ENCODE measurements at places on chromosomes 3 and 15.
A peak's percentile ranks its signal among the peaks of the same experiment; 100 is the strongest.

DNA sequence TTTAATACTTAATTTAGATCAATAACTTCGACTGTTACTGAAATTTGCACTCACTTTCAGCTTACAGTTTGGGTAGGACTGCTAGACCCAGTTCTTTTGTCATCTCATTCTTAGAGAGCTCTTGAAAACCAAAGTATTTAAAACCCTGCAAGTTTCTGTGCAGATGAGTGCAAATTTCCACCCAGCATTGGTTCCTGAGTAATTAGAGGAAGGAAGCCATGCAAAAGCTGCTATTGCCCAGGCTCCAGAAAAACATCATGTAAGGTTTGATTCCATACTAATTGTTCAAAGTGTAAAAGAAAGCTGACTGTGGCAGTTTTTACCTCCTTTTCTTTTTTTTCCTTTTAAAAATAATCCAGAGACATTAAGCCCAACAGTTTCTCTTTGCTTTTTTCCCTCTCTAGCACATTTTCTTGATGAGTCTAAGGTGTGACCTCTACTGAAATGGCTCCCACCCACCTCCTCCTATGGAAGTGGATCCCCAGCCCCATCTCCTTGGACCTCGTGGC, 30.3 kb downstream of the ABHD2 start:
- peaks cover 3% of the 10 kb centered on the region for H3K36me3 ChIP-seq
- peaks cover 96% of the 10 kb centered on the region for H3K4me1 ChIP-seq
- DNase-seq = no peak
- peak overlapping the region; percentile 90 for H3K27ac ChIP-seq
- no peak overlapping the region for H3K4me3 ChIP-seq
- H3K27me3 ChIP-seq = no peaks in the 10 kb centered on the region

DNA sequence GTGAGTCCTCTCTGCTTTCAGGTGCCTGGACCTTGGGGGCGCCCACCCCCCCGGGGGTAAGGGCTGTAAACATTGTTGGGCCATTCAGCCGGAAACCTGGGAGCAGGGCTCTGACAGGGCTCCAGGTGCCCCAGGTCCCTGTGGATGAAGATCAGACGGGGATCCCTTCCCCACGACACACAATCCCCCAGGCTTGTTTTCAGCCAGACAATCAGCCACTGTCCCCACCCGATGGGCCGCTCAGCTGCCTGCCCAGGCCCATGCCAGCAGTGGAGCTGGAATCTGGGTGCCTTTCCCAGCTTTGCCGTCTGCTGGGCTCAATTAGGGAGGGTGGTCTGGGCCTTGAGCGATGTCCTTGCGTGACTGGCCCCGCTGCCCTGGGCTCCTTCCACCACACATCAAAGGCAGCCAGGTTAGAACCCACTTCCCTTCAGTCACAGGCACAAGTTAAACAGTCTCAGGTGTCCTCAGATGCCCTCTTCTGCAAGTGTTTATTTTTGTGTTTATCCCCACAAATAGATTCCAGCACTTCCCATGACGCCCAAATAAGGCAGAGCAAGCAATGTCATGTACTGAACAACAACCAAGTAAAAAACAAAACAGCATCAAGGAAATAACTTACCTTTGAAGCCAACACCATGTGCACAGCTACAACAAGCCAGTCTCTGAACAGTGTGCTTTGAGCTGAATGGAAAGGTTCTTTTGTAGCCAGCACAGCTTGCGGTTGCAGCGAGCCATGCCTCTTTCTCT, 77.0 kb upstream of the ALDH1A3 start:
- no peak overlapping the region for H3K27ac ChIP-seq
- no peaks in the 10 kb centered on the region for H3K4me1 ChIP-seq
- H3K36me3 ChIP-seq = no peaks in the 10 kb centered on the region

- no peaks in the 10 kb centered on the region for H3K27me3 ChIP-seq
- H3K4me1 ChIP-seq = peaks cover 78% of the 10 kb centered on the region
- DNase-seq = no peak
These were observed 2.0 kb downstream of the FAM43A start for GRCh38 chr3:194687638-194688199.

- no peaks in the 10 kb centered on the region for H3K27me3 ChIP-seq
- H3K27ac ChIP-seq = no peak overlapping the region
- peaks cover 10% of the 10 kb centered on the region for H3K4me1 ChIP-seq
- peaks cover 3% of the 10 kb centered on the region for H3K36me3 ChIP-seq
These were observed 48.3 kb downstream of the SLC6A20 start for GRCh38 chr3:45748068-45748467.

- no peaks in the 10 kb centered on the region for H3K36me3 ChIP-seq
- H3K27ac ChIP-seq = no peak overlapping the region
- no peak for DNase-seq
- no peak overlapping the region for H3K4me3 ChIP-seq
- no peaks in the 10 kb centered on the region for H3K27me3 ChIP-seq
- peaks cover 19% of the 10 kb centered on the region for H3K4me1 ChIP-seq
These were observed 30.2 kb downstream of the NCK1 start for GRCh38 chr3:136891934-136892855.

DNA sequence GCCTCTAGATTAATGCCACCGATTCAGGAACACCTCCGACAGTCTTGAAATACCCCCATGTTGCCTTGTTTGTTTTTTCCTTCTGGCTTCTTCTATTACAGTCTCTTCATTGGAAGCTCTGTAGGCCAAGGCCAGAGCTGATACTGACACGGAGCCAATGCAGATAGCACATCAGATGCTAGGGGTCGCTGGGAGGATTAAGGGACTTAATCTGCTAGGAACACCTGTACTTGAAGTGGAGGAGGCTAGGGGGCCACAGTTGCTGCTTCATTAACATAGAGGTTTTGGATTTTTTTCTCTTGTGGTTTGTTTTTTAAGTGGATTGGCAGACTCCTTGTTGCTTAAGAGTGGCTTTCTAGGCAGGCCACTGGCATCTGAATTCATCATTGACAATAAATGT, 49.6 kb downstream of the PARP14 start:
- no peak overlapping the region for H3K27ac ChIP-seq
- no peak for DNase-seq
- no peak overlapping the region for H3K4me3 ChIP-seq
- H3K36me3 ChIP-seq = no peaks in the 10 kb centered on the region

DNA sequence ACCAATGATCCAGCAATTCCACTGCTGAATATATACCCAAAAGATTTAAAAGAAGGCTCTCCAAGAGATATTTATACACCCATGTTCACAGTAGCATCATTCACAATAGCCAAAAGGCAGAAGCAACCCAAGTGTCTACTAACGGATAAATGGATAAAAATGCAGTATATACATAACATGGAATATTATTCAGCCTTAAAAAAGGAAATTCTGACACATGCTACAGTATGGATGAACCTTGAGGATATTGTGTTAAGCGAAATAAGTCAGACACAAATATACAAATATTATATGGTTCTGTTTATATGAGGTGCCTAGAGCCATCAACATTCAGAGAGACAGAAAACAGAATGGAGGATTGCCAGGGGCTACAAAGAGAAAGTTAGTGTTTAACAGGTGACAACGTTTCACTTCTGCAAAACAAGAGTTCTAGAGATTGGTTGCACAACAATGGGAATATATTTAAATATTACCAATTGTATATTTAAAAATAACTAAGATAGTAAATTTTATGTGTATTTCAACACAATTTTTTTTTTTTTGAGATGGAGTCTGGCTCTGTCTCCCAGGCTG, 69.4 kb downstream of the STAG1 start:
- H3K4me3 ChIP-seq = no peak overlapping the region
- no peaks in the 10 kb centered on the region for H3K27me3 ChIP-seq
- no peak for DNase-seq
- H3K4me1 ChIP-seq = peaks cover 15% of the 10 kb centered on the region

DNA sequence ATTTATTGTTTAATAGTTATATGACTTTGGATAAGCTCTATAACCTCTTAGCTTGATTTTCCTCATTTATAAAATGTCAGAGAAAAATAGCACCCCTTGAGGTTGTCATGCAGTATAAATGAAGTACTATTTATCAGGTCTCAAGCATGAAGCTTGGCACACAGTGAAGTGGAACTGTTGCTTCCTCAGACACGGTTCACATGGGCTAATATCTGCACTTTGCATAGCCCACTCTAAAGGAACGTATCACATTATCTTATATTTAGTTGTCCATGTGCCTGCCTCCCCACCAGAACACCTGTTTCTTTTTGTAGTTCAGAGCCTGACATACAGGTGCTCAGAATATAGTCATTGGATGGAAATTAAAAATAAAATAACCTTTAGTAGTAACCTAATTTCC, 273.7 kb downstream of the SOX2 start:
- no peaks in the 10 kb centered on the region for H3K4me1 ChIP-seq
- no peaks in the 10 kb centered on the region for H3K36me3 ChIP-seq
- H3K27me3 ChIP-seq = no peaks in the 10 kb centered on the region

DNA sequence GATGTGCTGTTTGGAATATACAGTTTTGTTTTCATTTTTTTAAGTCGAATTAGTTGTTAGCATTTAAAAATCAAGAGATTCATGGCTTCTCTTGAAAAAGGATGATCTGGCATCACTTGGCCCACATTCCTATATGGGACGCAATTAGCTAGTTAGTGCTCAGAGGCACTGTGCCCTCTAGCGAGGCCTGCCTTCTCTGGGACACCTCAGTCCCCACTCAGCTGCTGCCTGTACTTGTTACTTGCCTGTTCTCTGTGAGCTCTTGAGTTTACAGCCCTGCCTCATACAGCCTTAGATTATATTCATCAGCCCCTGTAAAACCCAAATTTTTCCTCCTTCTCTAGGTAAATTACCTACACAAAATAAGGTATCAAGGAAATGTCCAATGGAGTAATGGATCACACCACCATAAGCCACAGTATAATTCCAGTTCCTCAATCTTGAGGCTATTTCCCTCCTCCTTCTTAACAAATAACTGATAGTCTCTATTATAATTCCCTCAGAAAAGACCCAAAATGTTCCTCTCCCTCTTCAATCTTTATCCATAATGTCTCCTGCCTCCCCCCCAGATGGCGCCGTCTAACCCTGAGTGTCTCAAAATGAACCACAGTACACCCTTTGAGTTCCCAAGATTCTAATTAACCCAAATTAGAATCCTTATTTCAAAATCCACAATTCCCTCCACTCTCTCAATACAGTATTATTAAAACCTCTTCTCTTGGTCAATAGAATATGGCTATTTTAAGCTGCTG, 2.7 kb downstream of the ZMAT3 start:
- peak overlapping the region; percentile 82 for H3K4me3 ChIP-seq
- peaks cover 17% of the 10 kb centered on the region for H3K36me3 ChIP-seq
- H3K27ac ChIP-seq = peak overlapping the region; percentile 67
- no peaks in the 10 kb centered on the region for H3K27me3 ChIP-seq

GRCh38 chr3:173538410-173538809, 140.9 kb downstream of the NLGN1 start:
- H3K36me3 ChIP-seq = no peaks in the 10 kb centered on the region
- no peaks in the 10 kb centered on the region for H3K27me3 ChIP-seq
- no peak overlapping the region for H3K4me3 ChIP-seq
- no peak for DNase-seq
- H3K27ac ChIP-seq = no peak overlapping the region

- no peaks in the 10 kb centered on the region for H3K27me3 ChIP-seq
- H3K4me1 ChIP-seq = no peaks in the 10 kb centered on the region
- DNase-seq = no peak
- H3K27ac ChIP-seq = no peak overlapping the region
These were observed 83.8 kb upstream of the ROPN1 start for GRCh38 chr3:124075753-124076152.

GRCh38 chr3:178545337-178545736, 9.1 kb downstream of the KCNMB2 start:
- no peak overlapping the region for H3K4me3 ChIP-seq
- no peak overlapping the region for H3K27ac ChIP-seq
- no peaks in the 10 kb centered on the region for H3K36me3 ChIP-seq
- no peaks in the 10 kb centered on the region for H3K27me3 ChIP-seq

GRCh38 chr3:59813148-59813538, 763.3 kb upstream of the CFAP20DC start:
- DNase-seq = no peak
- peaks cover 10% of the 10 kb centered on the region for H3K4me1 ChIP-seq
- no peaks in the 10 kb centered on the region for H3K36me3 ChIP-seq

- H3K36me3 ChIP-seq = peaks cover 2% of the 10 kb centered on the region
- H3K27ac ChIP-seq = no peak overlapping the region
- no peak overlapping the region for H3K4me3 ChIP-seq
- H3K4me1 ChIP-seq = no peaks in the 10 kb centered on the region
- H3K27me3 ChIP-seq = no peaks in the 10 kb centered on the region
These were observed 32.8 kb downstream of the ZNF589 start for GRCh38 chr3:48273594-48274211.

GRCh38 chr15:56537881-56538280, 72.9 kb upstream of the MNS1 start:
- H3K4me1 ChIP-seq = no peaks in the 10 kb centered on the region
- H3K4me3 ChIP-seq = no peak overlapping the region
- no peak for DNase-seq
- H3K36me3 ChIP-seq = no peaks in the 10 kb centered on the region
- H3K27ac ChIP-seq = no peak overlapping the region
- H3K27me3 ChIP-seq = no peaks in the 10 kb centered on the region

- H3K36me3 ChIP-seq = no peaks in the 10 kb centered on the region
- no peak overlapping the region for H3K27ac ChIP-seq
- H3K4me3 ChIP-seq = peak overlapping the region; percentile 80
- H3K27me3 ChIP-seq = no peaks in the 10 kb centered on the region
- no peak for DNase-seq
These were observed 31.2 kb downstream of the BCHE start for GRCh38 chr3:165805946-165806561.

DNA sequence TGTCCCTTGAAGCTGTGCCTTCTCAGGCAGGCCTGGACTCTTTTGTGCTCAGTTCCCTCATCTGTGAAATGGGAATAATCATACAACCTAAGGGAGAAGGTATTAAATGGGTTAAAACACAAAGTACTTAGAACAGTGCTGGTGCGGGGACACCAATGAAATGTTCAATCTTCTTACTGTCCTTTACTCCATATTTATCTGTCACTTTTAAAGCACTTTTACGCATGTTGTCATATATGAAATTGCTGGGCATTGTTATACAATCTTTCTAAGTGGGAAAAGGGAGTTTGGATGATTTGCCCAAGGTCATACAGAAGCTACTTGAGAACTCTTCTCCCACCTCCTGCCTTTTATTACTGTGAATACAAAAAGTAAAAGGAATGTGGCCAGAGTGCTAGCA, 87.8 kb upstream of the PSMD6 start:
- no peak overlapping the region for H3K27ac ChIP-seq
- H3K36me3 ChIP-seq = no peaks in the 10 kb centered on the region
- H3K27me3 ChIP-seq = no peaks in the 10 kb centered on the region
- H3K4me3 ChIP-seq = no peak overlapping the region

- DNase-seq = no peak
- no peaks in the 10 kb centered on the region for H3K4me1 ChIP-seq
- H3K27ac ChIP-seq = no peak overlapping the region
- H3K27me3 ChIP-seq = no peaks in the 10 kb centered on the region
These were observed 356.2 kb downstream of the RBMS3 start for GRCh38 chr3:29637068-29637467.

- H3K27ac ChIP-seq = no peak overlapping the region
- H3K36me3 ChIP-seq = no peaks in the 10 kb centered on the region
- DNase-seq = no peak
These were observed 23.5 kb downstream of the B3GALNT1 start for GRCh38 chr3:161081633-161082032.

DNA sequence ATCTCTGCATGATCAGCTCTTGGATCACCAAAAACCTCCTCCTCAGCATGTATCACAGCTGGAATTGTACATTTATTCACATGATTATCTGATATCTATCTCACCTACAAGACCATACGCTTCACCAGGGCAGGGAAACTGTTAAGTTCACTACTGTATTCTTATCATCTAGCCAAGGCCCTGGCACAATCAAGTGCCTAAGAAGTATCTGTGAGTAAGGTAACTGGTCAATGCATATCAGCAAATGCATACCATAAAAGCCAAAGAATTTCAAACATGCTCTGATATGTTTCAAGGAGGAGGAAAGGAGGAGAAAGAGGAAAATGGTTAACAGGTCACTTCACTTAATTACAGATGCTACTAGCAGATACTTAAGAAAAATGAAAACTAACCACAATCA, 158.4 kb downstream of the LIPC start:
- DNase-seq = no peak
- H3K4me1 ChIP-seq = no peaks in the 10 kb centered on the region
- H3K27ac ChIP-seq = no peak overlapping the region
- H3K4me3 ChIP-seq = no peak overlapping the region

Data from HepG2 (cell line).